ENCODE measurements at places on chromosomes 3 and 15. TPM values are rescaled to one million over a fixed set of nuclear protein-coding genes. Genes with fewer than 3 reads are reported as not detected.

The LINGO1 gene
- 1.0 TPM for total RNA-seq

The SLCO3A1 gene
- total RNA-seq: 11.8 TPM

The CPEB1 gene
- total RNA-seq: 4.9 TPM

- no peak for DNase-seq
These were observed 4.0 kb downstream of the HIGD1A start for GRCh38 chr3:42800251-42800650.

DNA sequence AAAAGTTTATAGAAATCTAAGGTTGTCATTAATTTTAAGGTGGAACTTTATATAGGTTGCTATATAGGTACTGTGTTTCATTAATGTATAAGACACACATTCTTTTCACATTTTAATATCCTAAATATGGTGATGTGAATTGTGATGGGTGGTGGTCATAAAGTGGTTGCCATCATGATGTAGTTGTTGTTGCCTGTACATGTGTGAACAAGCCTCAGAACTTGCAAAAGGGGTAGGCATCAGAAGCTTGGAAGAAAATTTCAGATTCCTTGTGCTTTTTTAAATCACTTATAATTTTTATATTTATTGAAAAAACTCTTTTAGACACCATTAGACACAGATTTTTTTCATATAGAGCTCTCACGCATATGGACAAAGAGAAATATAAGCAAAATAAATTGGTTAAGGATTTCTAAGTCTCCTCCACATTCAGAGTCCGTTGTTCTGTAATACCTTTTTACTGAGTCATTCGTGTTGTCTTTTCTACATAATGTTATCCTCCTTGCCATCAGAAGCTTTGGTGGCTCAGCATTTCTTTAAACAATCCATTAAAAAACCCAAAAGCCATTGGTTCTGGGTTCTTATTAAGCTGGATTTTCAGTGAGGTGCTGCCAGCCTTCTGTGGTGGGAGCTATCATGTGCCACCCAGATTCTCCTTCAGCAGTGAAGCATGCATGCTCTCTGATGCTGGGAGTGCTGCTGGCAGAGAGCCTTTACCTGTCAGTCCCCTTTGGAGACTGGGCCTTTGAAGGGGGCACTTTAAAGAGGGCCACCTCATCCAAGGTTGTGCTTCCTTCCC lies 140.4 kb upstream of the GALNT15 start:
- no peak for DNase-seq

GRCh38 chr3:38890426-38890825 lies 74.4 kb upstream of the SCN10A start:
- DNase-seq: no peak

- DNase-seq: no peak
These were observed 124.3 kb downstream of the BDH1 start for GRCh38 chr3:197431346-197431910.

Measured in adrenal gland (tissue), 19 donors.